Cortex of kidney (tissue), 1 donor: ENCODE measurements at places on chromosomes 16 and 17.

- DNase-seq, result no peak
Observed at GRCh38 chr17:75888484-75888883, 8.3 kb downstream of the TRIM65 start.

DNA sequence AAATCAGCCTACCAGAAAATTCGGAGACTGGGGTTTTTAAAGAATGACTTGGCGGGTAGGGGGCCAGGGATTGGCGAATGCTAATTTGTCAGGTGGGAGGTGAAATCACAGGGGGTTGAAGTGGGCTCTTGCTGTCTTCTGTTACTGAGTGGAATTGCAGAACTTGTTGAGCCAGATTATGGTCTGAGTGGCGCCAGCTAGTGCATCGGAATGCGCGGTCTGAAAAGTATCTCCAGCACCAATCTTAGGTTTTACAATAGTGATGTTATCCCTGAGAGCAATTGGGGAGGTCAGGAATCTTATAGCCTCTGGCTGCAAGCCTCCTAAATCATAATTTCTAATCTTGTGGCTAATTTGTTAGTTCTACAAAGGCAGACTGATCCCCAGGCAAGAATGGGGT lies 762 bp upstream of the RBL2 start:
- DNase-seq, result no peak

DNA sequence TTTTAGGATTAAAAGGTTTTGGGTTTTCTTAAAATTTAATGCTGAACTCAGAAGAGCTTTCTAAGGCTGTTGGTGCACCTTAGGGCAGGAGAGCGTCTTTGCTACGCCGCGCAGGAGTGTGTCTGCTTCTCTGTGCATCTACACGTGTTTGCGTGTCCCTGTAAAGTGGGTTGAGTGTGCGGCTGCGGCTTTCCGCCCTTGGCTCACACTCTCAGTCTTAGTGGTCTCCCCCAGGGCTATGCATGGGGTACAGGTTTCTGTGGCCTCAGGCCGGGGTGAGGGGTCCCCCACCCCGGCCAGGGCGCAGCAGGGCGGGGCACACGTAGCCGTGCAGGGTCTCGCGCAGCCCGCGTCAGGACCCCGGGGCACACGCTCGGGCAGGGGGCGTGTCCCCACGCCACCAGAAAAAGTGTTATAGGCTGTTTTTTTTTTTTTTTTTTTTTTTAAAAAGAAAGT lies 727 bp upstream of the TENT4B start:
- no peak for DNase-seq

- no peak for DNase-seq
Observed at GRCh38 chr16:52874042-52874441, 178.7 kb downstream of the CHD9NB start.

GRCh38 chr16:89864527-89864820 lies 8.9 kb upstream of the TCF25 start:
- DNase-seq, result no peak

- DNase-seq, result no peak
Observed at GRCh38 chr17:14052886-14053615, 16.3 kb upstream of the COX10 start.

- DNase-seq, result no peak
Observed at GRCh38 chr16:75965504-75966374, 239.4 kb upstream of the CPHXL start.

DNA sequence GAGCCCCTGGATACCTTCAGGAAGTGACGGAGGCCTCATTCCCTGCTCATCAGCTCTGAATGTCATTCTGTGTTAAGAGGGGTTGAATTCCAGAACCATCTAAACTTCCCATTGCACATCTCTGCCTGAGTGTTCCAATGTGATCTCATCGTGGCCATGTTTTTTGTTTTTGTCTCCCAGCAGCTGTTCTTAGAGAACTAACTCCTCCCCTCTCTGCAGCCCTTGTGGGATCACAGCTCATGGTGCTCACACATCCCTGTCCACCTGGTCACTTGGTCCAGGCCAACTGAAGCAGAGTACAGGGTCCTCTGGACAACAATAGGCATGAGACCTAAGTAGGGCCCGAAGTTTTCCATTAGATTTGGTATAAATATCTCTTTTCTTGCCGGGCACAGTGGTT lies 6.0 kb upstream of the SYT17 start:
- DNase-seq, result no peak
